Urinary bladder (tissue), 4 donors: ENCODE measurements at places on chromosomes 3 and 15. TPM values are rescaled to one million over a fixed set of nuclear protein-coding genes. Genes with fewer than 3 reads are reported as not detected.
A peak's percentile ranks its signal among the peaks of the same experiment; 100 is the strongest.

DNA sequence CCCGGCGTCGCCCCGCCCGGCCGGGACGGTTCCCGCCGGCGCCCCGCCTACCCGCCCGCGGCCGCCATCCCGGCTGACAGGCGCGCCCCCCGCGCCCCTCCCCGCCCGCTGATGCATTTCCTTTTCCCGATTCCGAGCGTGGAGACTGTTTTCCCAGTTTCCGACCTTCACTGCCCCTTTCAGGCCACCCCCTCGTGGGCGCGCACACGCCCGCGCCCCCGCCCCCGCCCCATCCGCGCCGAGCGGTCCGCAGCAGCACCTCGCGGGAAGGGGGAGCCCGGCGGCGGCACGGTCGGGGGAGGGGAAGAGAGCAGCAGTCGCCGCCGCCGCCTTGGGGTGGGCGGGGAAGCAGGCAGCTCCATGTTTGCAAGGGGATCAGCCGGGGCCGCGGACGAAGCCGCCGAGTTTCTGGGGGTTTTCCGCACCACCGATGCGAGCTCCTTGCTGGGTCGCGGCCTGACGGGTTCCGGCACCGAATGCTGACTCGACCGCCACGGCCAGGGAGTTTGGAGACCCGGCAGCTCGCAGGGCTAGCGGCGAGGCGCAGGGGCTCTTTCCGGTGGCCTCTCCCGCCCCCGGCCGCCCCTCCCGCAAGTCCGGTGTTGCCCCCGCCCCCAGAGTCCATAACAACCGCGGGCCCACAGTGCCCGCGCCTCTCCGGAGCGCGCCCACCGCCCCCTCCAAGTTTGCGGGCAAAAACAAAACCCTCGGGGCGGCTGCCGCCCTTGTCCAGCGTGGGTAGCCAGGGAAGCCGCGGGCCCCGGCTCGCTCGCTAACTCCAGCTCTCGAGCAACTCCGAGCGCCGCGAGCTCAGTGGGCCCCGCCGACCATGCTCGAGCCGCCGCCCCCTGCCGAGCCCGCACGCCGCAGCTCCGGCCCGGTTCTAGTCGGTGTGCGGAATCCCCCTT lies 3.2 kb upstream of the SIN3A start:
- DNase-seq: peak; percentile 1

DNA sequence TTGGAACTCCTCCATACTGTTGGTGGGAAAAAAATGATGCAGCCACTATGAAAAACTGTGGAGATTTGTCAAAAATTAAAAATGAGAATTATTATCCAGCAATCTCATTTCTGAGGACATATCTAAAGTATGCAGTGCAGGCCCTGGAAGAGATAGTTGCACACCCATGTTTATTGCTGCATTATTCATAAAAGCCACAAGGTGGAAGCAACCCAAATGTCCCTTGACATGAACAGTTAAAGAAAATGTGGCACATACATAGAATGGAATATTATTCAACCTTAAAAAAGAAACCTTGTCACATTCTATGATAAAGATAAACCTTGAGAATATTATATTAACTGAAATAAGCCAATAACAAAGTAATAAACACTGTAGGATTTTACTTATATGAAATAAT lies 80.9 kb upstream of the ARHGEF26 start:
- no peak for DNase-seq

- no peak for DNase-seq
These were observed 46.0 kb downstream of the TEX9 start for GRCh38 chr15:56411122-56411749.

DNA sequence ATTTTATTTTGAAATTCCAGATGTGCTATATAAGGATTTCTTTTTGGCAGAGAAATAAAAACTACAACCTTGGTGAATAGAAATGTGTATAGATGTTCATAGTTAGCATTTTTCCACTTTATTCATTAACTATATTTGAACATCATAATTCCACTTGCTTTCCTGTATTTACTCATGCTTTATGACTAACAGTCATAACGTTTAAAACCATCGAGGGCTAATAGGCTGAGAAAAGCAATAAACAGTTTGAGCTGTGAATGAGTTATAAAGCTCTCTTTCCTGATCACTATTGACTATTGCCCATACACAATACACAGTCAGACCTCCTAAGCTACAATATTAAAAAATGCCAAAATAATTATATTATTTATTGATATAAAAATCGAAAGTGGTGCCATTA lies 502.1 kb upstream of the RASGRP1 start:
- DNase-seq: no peak

- peak; percentile 96 for DNase-seq
These were observed 224.1 kb upstream of the TPRG1 start for GRCh38 chr3:188947401-188948280.

DNA sequence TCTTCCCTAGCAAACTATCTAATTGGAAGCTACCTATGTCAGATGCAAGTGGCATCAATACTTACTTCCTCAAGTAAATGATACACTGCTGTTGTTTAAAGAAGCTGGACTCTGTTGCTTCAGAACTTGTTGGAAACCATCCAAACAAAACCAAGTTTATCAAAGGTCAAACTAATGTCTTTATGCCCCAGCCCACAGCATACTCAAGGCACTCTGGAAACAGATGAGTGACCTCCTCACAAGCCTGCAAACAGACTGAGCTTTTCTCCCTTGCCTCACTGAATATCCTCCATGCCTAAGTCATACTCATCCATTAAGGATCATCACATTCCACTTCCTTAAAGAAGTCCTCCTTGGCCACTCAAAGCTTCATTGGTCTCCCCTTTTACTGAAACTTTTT lies 107.4 kb upstream of the ACP3 start:
- no peak for DNase-seq

DNA sequence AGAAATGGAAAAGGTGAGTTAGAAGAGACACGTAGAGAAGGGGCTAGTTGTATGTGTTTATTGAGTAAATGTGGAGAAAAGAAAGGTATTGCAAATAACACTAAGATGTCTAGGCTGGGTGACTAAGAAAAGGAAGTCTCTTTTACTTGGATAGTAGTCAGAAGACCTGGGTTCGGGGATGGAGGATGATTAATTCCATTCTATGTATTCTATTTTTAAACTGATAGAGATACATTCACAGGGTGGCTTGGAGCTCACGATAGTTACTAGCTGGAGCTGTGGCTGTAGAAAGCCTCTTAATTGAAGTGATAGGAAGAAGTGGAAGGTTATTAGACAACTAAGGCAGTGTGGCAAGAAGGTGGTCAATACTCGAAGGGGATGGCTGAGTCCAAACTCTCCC lies 65.9 kb upstream of the TNIK start:
- DNase-seq: no peak

- no peak for DNase-seq
These were observed 11.2 kb downstream of the CDCP1 start for GRCh38 chr3:45134758-45135521.

- DNase-seq: no peak
These were observed 41.3 kb upstream of the ETV5 start for GRCh38 chr3:186150041-186150830.

- no peak for DNase-seq
These were observed 57.8 kb downstream of the NCEH1 start for GRCh38 chr3:172653004-172653572.

- DNase-seq: no peak
These were observed 10.6 kb downstream of the C15orf39 start for GRCh38 chr15:75212200-75212858.

Gene IL20RB
- 0.42 TPM for total RNA-seq

DNA sequence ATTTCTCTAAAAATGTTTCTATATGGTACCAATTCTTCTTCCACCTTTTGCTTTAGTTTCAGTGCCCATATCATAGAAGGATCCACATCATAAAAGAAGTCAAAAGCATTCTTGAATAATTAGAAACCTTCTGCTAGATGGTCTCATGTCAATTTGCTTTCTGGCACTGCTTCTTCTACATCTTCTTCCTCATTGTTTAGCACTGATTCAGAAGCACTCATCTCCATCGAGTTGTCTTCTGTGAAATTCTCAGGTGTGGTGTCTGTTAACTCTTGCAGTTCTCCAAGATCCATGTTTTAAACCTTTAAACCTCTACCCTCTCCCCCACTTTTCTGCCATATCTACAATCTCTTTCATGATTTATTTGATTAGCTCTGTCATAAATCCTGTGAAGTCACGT lies 154.8 kb downstream of the WDR76 start:
- DNase-seq: no peak

Gene BBX
- total RNA-seq: 104 TPM

Gene KNG1
- total RNA-seq: not detected

DNA sequence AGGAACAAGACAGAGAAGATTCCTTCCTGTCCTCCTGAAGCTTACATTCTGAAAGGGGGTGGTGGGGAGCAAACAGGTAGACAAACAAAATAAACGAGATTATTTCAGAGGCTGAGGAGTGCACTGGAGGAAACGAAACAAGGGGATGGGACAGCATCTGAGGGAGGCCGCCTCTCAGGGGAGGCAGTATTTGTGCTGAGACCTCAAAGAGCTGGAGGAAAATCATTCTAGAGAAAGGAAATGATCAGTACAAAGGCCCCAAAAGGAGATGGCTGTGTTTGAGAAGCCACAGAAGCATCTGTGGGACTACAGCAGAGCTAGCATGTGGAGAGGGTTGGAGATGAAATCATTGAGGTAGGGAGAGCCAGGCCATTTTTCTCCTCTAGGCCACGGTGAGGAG lies 55.1 kb downstream of the DCLK3 start:
- DNase-seq: no peak

DNA sequence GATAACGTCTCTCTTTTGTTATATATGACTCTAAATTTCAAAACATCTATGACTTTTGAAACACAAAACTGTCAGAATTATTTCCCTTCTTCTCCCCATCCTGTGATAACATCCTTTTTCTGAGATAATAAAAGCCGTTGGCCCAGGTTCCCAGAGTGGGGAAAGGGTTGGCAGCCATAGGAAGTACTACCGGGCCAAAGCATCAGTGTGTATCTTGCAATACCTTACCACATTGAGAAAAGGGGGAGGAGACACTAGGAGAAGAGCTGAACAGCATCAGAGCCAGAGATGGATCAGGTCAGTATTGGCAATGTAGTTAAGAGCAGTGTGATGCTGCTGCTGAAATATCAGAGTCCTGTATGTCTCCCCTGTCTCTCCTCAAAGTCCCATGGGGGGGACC lies 210.0 kb upstream of the PROK2 start:
- no peak for DNase-seq

DNA sequence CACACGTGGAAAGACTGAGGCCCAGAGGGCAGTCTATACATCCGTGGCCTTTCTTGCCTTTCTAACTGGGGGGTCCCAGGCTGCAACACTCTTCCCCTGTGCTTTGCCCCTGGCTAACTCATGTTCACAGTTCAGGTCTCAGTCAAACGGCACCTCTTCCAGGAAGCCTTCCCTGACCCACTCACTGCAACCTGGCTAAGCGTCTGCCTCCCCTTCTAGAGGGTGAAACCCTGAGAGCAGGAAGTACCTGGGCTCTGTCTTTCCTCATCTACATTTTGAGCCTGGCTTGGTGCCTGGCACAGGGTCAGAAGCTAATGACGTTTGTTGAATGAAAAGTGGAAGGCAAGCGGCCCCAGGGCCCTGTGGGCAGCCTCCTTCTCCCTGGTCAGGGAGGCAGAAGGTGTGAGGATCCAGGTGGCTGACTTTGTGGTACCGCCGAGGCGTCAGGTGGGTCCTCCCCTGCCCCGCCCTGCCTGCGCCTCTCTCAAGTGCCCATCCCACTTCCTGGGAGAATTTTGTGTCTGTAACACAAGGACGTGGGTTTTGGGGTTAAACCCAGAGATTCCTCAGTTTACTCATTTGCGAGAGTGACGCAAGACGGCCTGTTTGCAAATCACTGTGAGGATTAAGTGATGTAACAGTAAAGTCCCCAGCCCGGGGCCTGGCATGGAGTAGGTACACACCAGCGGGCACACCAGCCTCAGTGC lies 32.1 kb downstream of the DNASE1L3 start:
- no peak for DNase-seq
